ENCODE measurements at places on chromosomes 5 and 9.

DNA sequence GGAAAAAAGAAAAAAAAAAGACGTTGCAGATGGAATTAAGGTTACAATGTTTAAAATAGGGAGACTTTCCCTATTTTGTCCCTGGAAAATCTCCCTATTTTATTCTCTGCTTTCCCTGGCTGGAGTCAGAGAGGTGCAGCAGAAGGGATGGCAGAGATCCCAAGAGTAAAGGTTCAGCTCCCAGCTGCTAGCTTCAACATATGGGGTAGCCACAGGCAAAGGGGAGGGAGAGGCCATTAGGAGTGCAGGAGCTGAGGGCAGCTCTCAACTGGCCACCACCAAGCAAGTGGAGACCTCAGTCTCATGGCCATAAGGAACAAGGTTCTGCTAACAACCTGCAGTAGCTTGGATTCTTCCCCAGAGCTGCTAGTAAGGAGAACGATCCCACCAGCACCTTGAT is 367.0 kb upstream of the DAP start:
- DNase-seq = no peak

DNA sequence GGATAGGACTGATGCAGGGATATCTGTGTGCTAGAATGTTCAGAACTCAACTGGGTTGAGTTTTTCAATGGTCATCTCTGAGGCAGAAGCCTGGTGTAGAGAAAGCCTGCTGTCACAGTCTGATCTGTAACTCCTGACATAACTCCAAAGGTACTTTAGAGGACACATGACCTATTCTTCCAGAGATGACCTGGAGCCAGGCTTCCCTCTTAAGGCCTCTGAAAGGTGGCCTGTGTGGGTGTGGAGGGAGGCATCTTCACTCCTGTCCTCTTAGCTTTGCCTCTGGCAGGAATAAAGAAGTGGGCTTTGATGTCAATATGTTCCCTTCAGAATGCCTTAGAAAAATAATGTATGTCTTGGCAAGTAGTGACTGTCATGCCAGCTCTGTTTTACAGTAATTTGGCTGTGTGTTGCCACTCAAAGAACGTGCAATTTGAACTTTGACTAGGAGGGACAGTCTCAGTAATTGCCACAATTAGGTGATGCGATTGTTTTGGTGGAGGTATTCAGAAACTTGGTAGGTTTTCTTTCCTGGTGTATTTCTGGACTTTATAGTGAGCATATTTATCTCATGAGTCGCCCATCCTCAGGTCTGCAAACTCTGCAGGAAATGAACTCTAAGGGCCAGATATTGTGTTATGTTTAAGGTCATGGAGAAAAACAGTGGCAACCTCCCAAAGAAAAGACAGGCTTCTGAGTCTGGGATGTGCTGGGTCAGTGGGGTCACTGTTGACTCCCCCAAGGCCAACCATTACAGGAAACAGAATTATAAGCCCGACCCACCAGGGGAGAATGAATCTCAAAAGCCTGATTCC is 3.2 kb upstream of the C5orf63 start:
- no peak for DNase-seq

- no peak for DNase-seq
These were observed 75.7 kb upstream of the OR2K2 start for GRCh38 chr9:111405701-111406100.

GRCh38 chr5:57243286-57244137 is 69.7 kb downstream of the GPBP1 start:
- DNase-seq = no peak

DNA sequence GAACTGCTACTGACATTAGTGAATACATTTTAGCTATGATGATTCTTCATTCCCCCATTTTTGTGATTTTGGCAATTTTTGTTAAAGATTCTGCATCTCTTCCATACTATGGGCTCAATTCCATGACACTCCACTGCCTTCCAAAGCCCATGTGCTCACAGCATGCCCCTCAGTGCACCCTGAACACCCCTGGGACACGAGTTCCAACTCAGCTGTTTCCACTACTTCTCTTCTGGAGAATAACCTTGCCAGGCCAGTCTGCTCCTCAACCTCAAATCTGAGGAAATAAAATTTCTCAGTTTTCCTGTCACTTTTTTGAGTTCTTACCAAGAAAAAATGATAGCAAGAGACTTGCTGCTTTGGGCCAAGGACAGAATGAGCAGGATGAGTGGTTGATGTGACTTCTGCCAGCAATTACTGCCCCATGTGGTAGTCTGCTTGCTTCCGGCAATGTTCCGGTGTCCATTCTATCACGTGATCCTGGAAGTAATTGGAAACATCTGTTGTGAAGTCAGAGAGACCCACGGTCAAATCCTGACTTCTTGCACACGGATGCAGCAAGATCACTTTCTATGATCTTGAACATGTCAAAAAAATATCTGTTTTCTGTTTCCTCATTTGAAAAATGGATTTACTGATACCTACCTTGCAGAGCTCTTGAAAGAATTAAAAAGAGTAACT is 58.3 kb downstream of the EGFLAM start:
- DNase-seq = no peak

GRCh38 chr5:169063316-169063953 is 237.5 kb downstream of the SLIT3 start:
- no peak for DNase-seq

- no peak for DNase-seq
These were observed 322.6 kb upstream of the WWC1 start for GRCh38 chr5:167968837-167969236.

All from stimulated activated CD4-positive, alpha-beta T cell treated with anti-CD3 and anti-CD28 coated beads, Interleukin-2, amount 100 ng/mL, for 4 hours (primary cell).